ENCODE measurements at places on chromosomes 1 and 21.
A peak's percentile ranks its signal among the peaks of the same experiment; 100 is the strongest.

- DNase-seq: no peak
Observed at GRCh38 chr1:234273981-234274380, 99.3 kb upstream of the COA6 start.

GRCh38 chr1:97137862-97138514 lies 416.4 kb downstream of the PTBP2 start:
- peak; percentile 39 for DNase-seq

- DNase-seq: no peak
Observed at GRCh38 chr1:17207966-17208418, 3.1 kb downstream of the PADI1 start.

- DNase-seq: no peak
Observed at GRCh38 chr1:160158031-160158430, 6.6 kb downstream of the ATP1A4 start.

DNA sequence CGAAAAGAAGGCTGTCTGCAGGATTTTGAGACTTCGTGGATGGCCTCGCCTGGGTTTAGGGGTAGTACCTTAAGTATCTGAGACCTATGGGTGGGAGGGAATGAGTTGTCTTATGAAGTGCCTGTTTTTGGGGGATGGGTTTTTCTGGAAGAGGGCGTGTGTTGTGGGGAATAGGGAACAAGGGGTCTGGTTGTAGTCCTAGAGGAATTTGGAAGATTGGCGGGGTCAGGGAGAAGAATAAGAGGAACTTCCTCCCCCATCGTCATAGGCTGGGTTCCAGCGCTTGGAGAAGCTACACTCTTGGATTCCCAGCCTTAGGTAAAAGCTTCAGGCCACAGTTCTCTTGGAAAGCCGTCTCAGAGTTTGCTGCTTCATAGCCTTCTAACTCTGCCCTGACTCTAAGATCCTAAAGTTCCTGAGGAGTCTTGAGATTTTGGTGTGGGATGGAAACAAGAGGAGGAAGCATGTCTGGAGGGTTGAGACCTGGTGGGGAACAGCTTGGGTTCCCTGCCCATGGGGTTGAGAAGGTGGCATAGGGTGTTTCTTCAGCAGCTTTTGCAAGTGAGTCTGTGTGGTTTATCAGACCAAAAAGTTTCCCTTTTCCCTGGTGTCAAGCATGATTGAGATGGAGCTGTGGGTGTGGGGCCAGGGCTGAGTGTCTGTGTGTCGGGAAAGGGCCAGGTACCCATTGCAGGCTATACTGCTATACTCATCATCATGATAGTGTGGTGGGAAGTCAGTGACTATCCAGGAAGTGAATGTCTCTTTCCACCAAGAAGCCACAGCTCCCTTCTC lies 1.8 kb downstream of the VANGL2 start:
- DNase-seq: no peak

DNA sequence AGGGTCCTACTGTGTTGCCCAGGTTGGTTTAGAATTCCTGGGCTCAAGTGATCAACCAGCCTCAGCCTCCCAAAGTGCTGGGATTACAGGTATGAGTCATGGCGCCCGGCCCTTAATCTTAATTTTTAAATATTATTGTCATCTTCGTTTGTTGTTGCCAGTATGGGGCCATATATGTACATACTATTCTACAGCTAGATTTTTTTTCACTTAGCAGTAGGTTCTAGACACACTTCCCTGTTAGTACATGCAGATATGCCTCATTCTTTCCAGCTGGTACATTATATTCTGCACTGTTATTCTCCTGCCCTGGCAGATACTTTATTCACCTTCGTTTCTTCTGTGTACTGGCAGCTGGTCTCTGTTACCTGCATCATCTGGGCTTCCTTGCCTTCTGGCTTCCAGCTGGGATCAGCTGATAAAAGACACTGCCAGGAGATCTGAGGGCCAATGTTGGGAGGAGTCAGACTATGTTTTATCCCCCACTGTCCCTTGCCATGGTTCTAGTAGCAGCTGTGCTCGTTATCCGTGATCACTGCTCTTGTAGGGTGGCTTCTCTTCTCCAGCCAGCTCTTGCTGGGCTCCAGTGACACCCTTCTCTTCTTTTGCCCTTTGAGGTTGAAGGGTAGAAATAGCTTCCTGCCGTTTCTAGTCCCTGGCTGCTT lies 24.7 kb downstream of the ST3GAL3 start:
- DNase-seq: no peak

- DNase-seq: no peak
Observed at GRCh38 chr1:22789356-22789994, 78.8 kb downstream of the EPHB2 start.

GRCh38 chr1:25109531-25109951 lies 122.8 kb downstream of the SYF2 start:
- no peak for DNase-seq

GRCh38 chr21:25895565-25896205 lies 160.9 kb downstream of the GABPA start:
- no peak for DNase-seq

Data from NCI-H1048 (cell line).